ENCODE measurements at places on chromosomes 5 and 9.

DNA sequence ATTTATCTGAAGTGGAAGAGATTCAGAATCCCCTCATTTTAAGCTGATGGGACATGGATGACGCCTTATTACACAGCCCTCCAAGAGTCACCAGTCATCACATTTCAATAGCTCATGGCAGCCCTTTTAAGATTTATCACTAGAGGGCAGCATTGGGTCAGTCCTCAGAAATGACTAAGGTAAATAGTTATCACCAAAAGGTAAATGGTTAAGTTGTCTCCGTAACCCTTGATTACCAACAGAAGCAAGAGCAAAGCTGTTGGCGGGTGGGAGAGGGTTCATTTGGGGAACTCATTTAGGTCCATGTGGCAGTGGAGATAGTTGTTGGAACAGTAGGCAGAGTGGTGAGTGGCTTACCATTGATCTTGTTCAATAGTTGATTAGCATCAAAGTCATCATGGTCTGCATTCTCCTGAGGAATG, 12.0 kb upstream of the C9 start:
- DNase-seq, result peak; percentile 30

DNA sequence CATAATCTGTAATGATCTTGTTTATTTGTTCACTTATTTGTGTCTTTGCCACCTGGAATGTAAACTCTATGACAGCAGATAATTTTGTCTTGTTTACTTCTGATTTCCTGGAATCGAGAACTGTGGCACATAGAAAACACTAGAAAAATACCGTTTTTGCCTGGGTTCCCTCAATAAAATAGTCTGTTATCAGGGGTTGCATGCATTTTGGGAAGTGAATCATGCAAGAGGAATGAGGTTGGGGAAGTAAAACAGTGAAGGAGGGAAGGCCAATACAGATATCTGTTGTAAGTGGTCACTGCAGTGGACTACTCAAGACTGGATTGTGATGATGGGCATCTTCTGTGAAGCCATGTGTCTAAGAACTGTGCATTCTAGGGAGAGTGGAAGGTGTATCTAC, 45.2 kb upstream of the IL6ST start:
- peak; percentile 42 for DNase-seq

- no peak for DNase-seq
Measured at GRCh38 chr9:20619487-20620200, 2.7 kb downstream of the MLLT3 start.

- no peak for DNase-seq
Measured at GRCh38 chr5:82723168-82723567, 354.0 kb downstream of the TMEM167A start.

GRCh38 chr9:69472101-69472620, 147.1 kb downstream of the ENTREP1 start:
- no peak for DNase-seq

DNA sequence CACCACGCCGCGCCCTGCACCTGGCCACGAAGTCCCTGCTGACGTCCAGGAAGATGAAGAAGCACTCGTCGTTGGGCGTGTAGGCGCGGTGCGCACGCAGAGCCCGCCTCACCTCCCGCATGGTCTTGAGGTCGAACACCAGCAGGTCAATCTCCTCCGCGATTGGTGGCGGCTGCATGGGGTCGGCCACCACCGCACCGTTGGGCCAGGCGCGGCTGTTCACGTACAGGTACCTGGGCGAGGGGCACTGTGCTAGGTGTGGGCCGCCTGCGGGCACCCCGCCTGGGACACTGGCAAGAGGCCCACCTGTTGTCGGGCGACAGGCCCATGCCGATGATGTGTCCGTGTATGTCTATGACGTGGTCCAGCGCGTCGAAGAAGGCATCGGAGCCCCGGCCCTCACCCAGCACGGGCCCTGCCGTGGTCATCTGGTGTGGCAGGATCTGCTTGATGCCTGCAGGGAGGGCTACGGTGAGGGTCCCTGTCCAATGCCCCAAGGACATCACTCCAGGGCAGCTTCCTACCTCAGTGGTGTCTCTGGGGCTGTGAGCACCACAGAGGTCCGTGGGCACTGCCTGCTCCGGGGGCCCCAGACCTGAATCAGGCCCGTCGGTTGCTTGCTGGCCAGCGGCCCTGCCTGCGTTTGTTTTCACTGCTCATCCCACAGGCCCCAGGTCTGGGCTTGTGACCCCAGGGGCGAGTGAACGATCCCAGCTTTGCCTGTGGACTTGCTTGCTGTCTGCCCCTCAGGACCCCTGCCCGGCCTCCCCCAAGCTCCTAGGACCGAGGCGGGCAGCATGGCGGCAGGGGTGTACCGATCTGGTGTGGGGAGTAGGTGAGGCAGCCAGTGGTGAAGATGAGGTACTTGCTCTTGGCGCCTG, 3.1 kb downstream of the FBXW5 start:
- DNase-seq, result no peak

GRCh38 chr5:130295235-130295634, 391.0 kb downstream of the CHSY3 start:
- DNase-seq, result no peak

DNA sequence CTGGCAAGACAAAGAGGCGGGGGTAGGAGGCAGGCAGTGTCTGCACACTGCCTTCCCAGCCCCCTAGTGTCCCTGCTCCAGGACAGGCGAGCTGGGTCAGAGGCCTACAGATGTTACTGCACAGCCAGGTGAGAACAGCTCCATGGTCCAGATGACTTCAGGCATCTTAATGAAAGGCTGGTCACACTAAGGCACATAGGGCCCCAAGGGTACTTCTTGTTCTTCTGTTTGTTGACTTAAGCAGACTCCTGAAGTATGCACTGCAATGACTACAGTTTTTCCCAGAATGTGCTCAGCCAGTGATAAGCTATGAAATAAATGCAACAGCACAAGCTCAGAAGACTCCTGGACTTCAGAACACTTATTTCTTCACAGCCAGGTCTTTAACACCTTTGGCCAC, 27.4 kb downstream of the ATPSCKMT start:
- DNase-seq, result no peak

DNA sequence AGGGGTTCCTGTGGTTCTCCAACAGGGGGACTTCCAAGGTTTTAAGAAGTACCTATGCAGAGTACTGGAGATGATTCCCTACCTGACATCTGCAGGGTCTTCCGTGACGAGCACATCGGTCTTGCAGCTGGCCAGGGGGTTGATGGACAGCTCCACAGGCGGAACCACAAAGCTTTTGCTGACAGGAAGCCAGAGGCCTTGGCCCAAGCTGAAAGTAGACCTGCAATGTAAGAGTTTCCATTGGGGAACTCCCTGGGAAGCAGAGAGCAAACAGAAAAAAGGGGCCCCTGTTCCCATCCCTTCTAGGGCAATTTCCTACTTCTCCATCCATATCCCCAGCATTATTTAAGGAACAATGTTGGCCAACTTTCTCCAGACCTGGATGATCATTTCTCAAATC, 288.0 kb downstream of the TRIM32 start:
- DNase-seq, result no peak

DNA sequence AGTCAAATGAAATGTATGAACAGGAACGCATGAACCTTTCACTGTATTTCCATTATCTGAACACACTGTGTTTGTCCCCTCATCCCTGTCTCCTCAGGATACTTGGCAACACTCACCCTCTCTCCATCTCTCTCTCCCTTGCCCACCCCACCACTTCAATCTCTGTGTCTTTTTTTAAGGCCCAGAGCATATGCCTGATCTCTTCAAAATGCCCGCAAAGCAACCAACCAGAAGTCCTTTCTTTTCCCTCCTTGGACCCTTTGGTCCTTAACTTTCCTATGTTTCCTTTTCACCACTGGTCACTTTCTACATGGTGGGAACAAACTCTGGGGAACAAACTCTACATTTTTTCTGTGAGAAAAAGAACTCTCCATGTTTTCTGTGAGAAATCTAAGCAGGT, 3.2 kb upstream of the IRF1 start:
- DNase-seq, result no peak

DNA sequence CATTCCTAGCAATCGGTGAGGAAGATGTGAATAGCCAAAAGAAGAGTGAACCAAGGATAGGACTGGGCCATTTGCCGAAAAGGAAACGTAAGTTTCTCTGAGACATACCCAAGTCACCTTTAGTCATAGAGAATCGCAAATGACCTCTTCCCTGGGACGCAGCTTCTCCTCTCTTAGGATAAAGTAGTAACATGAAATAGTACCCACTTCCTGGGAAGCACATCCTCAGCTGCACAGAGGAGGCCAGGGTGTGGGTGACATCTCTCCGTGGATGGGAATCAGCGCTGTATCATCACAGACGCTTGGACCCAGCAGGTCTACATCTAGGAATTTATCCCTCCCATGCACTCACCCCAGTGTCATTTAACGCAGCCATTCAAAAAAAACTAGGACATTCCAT, 120.9 kb upstream of the PHYKPL start:
- DNase-seq, result no peak

- DNase-seq, result no peak
Measured at GRCh38 chr5:16245956-16246355, 66.4 kb upstream of the MARCHF11 start.

GRCh38 chr9:78899006-78899405, 602.1 kb downstream of the PSAT1 start:
- no peak for DNase-seq

- no peak for DNase-seq
Measured at GRCh38 chr5:7850395-7851239, at the start of gene CFAP90. CFAP90 (minus strand) TSS chr5:7851133; CDS start chr5:7851021, 112 bp downstream.

DNA sequence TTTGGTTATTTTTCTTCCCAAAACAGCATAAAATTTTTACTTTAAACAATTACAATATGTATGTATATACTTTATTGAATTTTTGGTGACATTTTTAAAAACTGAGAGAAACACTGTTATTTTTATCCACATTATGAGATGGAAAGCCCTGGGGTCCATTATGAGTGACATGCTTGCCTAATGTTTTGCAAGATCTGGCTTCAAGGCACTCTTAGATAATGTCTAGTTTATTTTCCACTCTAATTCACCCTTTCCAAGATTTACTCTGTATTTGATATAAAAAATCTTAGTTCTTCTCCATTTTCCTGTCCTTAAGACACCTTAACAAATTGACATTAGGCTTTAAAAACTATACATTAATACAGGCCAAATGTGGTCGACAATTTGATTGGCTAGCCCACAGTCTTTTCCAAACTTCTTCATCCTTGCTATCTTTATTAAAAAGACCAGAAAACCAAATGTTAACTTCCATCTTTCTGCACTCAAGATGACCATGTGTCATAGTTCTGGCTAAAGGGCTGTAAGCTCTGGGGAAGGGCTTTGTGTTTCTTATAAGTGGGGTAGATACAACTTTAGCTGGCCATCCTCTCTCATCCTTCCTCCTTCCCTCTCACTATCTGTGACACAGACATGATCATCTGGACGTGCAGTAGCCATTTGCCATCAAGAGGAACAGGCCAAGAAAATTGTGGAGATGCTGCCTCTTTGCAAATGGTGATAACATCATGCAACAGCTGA, 561.1 kb downstream of the PDE4D start:
- DNase-seq, result no peak

- no peak for DNase-seq
Measured at GRCh38 chr9:80382211-80382891, 810.6 kb downstream of the TLE4 start.

DNA sequence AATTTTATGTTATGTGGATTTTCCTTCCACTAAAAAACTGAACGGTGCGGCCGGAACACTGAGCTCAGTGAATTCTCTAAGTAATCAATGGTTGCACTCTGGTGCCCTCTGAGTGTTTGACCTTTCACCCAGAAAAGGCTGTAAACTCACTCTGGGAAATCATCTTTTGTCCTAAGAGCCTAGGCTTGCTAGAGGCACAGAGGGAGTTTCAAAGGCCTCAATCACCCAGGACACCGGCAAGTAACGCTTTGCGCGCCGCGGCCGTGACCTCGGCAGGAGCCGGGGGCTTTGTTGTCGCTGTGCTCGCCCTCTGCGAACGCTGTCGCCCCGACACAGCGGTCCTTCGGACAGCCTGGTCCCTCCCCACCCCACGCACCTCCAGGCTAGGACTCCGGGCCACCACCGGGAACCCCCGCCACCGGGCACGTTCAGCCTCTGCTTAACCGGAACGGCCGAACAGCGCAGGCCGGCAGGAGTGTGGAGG, 703 bp downstream of the ISCA1 start:
- no peak for DNase-seq

- no peak for DNase-seq
Measured at GRCh38 chr9:112581469-112582176, 95.0 kb downstream of the KIAA1958 start.

DNA sequence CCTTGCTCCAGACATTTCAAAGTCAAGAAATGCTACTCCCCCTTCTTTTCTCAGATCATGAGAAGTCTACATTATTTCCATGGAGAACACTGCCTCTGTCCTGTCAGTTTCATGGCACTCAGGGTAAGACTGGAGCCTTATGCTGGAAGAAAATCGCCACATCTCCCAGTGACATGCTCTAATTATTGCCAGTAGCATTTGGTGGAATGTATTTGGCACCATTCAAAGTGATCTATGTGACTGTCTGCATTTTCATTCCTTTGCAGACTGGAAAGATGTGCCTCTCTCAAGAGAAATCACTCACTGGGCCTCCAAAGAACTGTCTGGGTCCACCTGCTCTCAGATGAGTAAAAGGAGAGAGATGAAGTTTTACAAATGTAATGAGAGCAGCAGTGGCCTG, 840 bp upstream of the PLCXD3 start:
- DNase-seq, result no peak

GRCh38 chr5:148911386-148911785, 85.0 kb downstream of the ADRB2 start:
- DNase-seq, result no peak

DNA sequence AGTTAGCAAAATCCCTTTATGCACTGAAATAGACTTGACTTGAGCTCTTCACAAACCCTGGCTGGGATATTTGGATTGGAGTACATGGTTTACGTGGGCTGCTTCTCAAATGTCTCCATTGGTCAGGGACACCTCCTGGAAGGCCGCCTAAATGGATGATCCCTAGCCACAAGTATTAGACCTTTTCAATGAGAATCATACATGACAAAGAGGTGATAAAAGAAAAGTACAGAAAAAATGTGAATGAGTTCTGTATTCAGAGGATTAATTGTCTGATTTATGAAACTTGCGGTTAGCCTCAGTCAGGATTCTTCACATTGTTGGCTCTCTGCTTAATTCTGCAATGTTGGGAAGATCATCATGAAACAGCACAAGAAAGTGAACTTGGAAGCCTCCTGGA, 752.8 kb upstream of the ADAMTS16 start:
- no peak for DNase-seq

GRCh38 chr5:95924720-95925377, 36.8 kb downstream of the ELL2 start:
- DNase-seq, result peak; percentile 59

- DNase-seq, result no peak
Measured at GRCh38 chr9:91930475-91930874, 19.6 kb downstream of the ROR2 start.

Measured in inflammatory macrophage treated with lipopolysaccharide for 1 hour (primary cell).